Lower lobe of right lung (tissue), 2 donors: ENCODE measurements at places on chromosomes 1 and 21.

DNA sequence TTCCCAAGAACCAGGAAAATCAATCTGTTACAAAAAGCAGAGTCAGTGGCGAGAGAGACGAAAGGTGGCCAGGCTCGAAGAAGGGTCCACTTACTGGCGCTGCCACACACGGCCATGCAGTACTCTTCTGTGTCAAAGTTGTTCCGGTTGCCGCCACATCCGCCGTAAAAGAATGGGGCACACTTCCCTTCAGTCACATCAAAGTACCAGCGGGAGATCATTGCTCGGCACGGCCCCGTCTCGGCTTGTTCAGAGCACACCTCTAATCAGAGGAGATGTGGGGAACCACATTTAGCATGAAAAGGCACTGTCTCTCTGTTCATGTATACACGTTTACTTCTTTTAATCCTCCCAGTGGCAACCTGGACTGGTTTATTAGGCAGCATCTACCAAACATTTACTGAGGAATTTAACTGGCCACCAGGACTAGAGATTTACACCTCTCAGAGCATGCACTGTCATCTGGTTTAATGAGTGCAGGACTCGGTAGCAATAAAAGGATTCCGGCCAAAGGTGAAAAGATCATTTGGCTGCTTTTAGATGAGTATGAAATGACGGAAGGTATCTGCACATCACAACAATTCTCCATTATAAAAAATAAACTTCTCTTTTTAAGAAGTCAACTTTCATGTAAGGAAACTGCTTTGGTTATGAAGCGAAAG lies 170.5 kb downstream of the APP start:
- no peak for DNase-seq

- DNase-seq, result no peak
These were observed 556 bp downstream of the WDR77 start for GRCh38 chr1:111448482-111448917.

- no peak for DNase-seq
These were observed 993.8 kb upstream of the NCAM2 start for GRCh38 chr21:20004367-20004766.

DNA sequence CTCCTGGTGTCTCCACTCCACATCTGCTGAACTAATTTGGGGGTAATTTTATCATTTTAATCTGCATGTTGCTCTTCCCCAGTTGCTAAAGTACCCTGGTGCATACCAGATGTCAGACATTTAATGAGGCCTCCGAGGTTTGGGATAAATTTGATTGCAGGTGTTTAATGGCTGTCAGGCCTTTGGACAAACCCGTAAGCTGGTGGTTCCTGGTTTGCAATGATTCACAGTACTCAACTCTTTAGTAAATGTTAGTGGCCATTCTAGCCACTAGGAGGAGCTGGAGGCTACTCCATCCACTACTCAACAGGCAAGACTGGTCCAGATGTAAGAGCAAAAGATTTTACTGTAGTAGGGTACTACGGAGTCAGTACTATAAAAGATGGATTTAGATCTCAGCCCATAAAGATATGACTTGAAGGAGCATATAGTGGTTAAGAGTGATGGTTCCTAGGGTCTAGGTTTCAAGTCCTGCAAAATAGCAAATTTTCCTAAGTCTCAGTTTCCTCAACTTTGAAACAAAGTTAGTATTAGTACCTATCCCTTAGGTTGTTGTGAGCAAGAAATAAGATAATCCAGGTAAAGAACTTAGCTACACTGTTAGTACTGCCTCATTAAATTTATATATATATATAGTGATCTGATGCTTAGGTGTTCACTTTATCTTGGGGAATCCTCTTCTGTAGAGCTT lies 132.8 kb downstream of the SNX7 start:
- no peak for DNase-seq

- no peak for DNase-seq
These were observed 370.2 kb upstream of the USP24 start for GRCh38 chr1:55585402-55585792.

DNA sequence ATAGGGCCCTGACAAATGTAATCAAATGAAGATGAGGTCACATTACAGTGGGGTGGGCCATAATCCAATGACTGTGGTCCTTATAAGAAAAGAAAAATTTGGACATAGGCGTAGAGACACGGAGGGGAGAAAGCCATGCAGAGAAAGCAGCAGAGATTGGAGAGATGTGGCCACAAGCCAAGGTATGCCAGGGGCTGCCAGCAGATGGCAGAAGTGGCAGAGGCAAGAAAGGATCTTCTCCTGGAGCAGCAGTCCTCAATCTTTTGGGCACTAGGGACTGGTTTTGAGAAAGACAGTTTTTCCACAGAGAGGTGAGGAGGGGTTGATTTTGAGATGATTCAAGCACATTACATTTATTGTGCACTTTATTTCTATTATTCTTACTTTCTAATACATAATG lies 355.1 kb downstream of the NPHP4 start:
- no peak for DNase-seq

- no peak for DNase-seq
These were observed 92.5 kb upstream of the KCNE2 start for GRCh38 chr21:34271189-34271851.

- DNase-seq, result no peak
These were observed 73.5 kb downstream of the ST6GALNAC5 start for GRCh38 chr1:76940571-76941335.

GRCh38 chr1:235946571-235946981 lies 79.9 kb upstream of the LYST start:
- no peak for DNase-seq

GRCh38 chr1:17907999-17908398 lies 152.9 kb downstream of the ACTL8 start:
- no peak for DNase-seq

DNA sequence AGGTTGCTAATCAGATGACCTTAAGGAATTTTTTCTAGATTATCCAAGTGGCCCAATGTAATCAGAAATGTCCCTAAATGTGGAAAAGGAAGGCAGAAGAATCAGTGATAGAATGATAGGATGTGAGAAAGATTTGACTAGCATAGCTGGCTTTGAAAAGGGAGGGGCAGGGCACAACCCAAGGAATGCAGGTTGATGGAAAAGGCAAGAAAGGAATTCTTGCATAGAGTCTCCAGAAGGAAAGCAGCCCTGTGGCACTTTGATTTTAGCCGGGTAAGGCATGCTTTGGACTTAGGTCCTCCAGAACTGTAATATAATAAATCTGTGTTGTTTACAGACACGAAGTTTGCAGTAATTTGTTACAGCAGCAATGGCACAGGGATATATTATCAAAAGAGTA lies 375.7 kb upstream of the B3GALT2 start:
- DNase-seq, result no peak

DNA sequence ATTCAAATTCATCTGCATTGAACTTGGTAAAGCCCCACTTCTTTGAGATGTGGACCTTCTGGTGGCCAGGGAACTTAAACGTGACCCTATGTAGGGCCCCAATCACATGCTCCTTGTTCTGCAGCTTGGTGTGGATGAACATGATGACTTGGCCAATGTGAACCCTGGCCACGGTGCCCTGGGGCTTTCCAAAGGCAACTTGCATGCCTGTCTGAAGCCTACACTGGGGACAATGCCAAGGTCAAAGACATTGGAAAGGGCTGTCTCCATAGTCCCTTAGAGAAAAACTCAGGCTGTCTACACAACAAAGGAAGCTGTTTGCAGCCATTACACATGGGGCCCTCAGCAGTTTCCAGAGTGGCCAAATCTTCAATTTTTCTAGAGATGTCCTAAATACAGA lies 8.9 kb upstream of the VPS13D start:
- no peak for DNase-seq

- no peak for DNase-seq
These were observed 71.1 kb upstream of the AKT3 start for GRCh38 chr1:243921111-243921510.

GRCh38 chr21:39051588-39051949 lies 131.7 kb downstream of the PSMG1 start:
- no peak for DNase-seq

DNA sequence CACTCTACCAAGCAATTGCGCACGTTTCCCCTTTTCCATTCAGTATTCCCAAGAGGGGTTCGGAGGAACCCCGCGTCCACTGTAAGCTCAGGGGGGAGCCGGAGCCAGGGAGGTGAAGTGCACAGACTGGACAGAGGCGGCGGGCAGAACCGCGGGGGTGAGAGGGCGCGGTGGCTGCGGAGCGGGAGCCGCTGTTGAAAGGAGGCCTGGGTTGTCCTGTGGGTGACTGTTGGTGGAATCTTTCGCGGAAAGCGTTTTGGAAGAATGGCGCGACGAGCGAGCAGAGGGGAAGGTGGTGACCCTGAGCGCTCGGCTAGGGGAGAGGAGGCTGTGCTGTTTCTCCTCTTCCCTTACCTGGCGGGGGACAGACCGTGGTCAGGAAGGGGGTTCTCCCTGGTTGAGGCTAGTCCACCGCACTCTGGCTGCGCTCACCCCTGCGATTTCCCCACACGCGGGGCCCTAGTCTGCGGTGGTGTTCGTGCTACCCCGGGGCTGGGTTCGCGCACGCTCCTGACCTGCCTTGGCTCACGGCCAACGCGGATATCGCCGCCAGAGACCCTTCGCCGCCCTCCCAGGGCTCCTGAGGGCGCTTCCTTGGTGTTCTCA lies 92.8 kb downstream of the PRKAB2 start:
- DNase-seq, result no peak

GRCh38 chr1:205248793-205249601 lies 21.3 kb downstream of the TMCC2 start:
- peak; percentile 79 for DNase-seq

- DNase-seq, result no peak
These were observed 61.0 kb downstream of the TOR3A start for GRCh38 chr1:179142889-179143299.

DNA sequence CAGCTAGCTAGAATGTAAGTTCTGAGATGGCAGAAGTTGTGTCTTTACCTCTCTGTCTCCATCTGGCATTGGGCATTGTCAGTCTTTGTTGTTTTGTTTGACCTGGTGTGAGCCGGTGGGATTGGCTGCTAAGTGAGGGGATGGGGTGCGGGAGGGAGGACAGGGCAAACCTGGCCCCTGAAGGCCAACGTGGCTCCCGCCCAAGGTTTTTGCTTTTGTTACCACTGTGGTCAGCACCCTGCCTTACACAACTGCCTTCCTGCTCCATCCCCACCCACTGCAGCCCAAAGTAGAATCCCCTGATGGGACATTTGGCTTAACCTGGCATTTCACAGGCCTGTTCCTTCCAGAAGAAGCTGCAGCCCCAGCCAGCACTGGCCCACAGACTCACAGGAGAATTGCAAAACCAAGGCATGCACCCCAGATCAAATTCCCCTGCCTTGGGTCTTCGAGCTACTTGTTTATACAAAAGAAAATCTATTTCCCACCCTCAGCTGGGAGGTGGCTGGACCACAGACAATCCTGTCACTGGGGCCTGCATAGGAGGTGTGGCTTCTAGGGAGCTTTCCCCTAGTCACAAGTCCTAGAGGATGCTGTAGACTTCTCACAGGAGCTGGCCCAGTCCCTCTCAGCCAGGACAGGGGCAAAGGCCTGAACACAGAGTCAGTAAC lies 147.5 kb downstream of the TRABD2B start:
- DNase-seq, result no peak

DNA sequence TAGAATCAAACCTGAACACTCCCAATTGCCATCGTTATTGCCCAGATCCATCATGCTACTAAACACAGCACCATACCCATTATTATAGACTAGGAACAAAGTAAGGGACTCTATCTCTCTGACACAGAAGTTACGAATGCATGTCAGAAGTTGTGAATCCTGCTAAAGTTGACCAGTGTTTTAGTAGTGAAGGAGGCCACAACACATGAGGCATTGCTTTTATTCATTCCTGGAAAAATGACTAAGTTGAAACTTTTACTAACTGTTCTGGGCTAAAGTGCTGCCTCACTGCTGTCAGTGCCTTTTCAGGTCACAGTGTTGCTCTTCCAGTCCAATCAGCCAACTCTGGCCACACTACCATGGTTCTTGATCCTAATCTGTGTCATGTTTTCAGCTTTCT lies 911.1 kb downstream of the TTLL7 start:
- DNase-seq, result no peak

- no peak for DNase-seq
These were observed 62.1 kb downstream of the BRWD1 start for GRCh38 chr21:39251326-39251725.

DNA sequence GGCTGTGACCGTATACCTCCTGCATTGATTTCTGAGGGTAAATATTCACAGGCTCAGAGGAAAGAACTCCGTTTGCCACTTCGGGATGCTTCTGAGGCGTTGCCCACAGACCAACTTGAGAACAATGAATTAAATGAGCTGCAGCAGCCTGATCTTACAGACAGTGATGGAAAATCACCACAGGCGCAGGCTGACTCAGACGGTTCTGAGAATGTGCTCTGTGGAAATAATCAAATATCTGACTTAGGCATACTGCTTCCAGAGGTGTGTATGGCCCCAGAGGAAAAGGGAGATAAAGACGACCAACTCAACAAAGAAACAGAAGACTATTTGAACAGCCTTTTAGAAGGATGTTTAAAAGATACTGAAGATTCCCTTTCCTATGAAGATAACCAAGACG lies 76.7 kb upstream of the SCCPDH start:
- DNase-seq, result no peak

DNA sequence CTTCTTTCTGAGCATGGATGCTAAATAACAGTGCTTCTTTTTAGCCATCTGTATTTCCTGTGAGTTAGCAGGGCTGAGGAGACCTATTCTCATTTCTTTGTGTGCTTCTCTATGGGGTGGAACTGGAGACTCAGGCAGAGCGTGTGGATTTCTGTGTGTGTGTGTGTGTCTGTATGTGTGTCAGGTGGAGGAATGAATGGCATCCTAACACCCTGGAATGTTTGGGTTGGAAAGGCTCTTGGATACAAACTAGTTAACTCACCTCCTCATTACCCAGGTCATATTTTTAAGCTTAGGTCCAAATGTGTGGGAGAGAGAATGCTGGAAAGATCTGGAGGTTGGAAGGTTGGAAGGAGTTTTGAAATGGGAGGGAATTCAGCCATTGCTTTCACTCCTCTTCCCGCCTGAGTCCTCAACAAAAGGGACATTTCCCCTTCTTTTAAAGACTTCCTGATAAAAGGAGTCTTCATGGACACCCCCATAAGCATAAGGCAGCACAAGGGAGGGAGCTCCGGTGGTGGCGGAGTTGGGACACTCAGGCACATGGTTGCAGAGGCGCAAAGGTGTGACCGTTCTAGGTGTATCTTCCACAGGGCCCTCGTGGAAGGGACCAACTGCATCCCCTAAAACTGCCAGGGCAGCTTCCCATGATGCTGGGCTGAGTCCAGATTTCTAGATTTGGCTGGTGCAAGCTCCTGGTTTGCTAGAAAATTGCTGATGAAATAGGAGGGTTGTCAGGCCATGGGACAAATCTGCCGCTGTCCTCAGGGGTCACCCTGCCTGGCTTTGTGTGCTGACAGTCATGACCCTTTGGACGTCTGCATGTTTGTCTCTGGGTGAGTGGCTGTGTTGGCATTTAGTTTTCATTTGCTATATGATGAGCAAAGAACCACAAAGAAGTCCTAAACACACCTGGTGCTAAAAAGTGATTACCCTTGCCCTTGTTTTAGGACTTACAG lies 37.6 kb downstream of the MTARC1 start:
- no peak for DNase-seq

GRCh38 chr1:116546354-116546977 lies 24.4 kb downstream of the CD58 start:
- no peak for DNase-seq

GRCh38 chr1:79875187-79875586 lies 868.7 kb upstream of the ADGRL4 start:
- DNase-seq, result no peak

GRCh38 chr1:14615549-14616218 lies 17.2 kb downstream of the KAZN start:
- no peak for DNase-seq

GRCh38 chr1:52216907-52217458 lies 75.1 kb downstream of the ZFYVE9 start:
- DNase-seq, result no peak

- no peak for DNase-seq
These were observed 20.1 kb downstream of the FMO3 start for GRCh38 chr1:171110621-171111326.
